ENCODE measurements at places on chromosomes 16 and 17.
A peak's percentile ranks its signal among the peaks of the same experiment; 100 is the strongest.

GRCh38 chr17:57577751-57578607 lies 167.1 kb downstream of the CCDC182 start:
- DNase-seq, result peak; percentile 61

- DNase-seq, result no peak
Observed at GRCh38 chr17:75241996-75242460, 19.4 kb downstream of the GGA3 start.

DNA sequence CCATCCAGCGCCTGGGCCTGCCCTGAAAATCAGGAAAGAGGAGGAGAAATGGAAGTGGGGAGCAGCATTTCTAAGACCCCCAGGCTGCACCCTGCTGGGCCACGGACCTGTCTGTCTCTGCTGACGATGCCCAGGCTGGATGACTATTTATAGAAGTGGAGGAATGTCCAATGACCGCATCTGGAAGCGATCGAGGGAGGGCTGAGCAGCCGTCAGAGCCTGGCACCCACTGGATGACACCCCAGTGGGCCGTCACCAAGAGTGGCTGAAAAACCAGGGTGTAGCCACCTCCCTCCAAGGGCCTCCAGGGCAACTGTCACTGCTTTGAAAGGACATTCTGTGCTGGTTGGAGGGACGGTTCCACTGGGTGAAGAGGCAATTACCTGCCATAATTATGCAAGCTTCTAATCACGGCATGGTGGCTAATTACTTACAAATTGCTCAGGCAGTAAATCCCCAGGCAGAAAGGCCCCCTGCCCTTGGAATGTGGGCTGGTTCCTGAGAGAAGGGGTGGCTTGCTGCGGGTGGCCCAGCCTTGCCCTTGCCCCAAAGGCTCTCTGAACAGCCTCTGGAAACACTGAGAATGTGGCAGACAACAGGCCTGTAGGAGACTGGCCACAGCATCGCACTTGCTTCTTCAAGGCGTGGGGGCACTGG lies 332.1 kb downstream of the C16orf95 start:
- DNase-seq, result no peak

DNA sequence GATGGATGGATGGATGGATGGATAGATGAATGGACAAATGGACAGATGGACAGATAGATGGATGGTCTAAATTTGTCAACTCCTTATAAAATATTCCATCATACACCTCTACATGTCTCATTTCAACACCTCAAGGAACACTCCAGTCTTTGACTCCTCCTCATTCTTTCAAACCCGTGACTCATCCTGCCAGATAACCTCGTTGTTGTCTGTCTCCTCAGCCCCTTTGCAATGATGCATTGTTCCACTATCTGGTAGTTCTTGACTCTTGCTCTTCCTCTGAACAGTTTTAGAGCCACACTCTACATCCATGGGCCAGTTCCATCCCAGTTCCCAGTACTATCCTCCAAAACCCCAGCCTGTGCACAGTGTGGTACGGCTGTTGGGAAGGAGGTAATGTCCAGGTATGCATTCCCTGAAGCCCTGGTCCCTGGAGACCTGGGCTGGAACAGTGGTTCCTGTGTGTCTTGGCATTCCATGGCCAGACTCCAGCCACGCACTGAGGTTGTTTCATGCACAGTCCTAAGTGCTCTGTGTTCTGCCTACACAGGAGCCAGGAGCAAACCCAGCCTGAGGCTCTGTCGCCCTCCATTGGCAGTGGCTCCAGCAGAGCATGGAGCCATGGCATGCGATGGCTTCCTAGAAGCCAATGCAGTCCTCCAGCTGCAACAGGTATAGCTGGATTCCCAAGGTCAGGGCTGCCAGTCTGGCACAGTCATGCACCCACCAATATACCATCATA lies 105.7 kb downstream of the C17orf67 start:
- DNase-seq, result no peak

DNA sequence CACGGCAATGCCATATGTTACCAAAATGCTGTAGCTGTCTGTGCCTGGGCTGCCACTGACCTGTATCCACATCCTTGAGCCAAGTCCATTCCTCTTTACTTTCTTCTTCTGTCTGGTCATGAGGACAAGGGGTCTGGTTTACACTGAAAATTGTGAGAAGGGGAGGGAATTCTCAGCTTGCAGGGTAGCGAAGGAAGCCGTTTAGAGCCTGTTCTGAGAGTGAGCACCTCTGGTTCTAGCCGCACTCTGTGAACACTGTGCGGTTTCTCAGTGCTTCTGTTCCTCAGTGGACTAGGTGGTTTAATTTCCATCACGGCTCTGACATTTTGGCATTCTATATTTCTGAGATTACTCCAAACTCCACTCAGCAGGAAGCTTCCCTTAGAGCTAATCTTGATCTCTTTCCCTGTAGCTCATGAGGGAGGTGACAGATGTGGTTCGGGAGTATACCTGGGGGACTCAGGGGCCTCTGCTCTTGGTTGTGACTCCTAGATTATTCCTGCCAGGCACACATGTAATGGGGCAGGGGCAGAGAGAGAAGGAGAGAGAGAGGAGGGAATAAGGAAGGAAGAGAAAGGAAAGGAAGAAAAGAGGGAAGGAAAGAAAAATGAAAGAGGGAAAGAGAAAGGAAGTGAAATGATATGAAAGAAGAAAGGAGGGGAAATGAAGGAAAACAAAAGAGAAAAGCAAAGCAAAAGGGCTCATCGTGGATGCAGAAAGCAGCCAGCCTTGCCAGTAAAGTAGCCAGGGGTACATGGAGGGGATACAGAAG lies 14.2 kb upstream of the TBX21 start:
- DNase-seq, result no peak

GRCh38 chr16:278863-279366 lies 1.5 kb upstream of the ARHGDIG start:
- peak; percentile 65 for DNase-seq

GRCh38 chr17:68127914-68128313 lies 92.4 kb downstream of the KPNA2 start:
- DNase-seq, result no peak

- DNase-seq, result no peak
Observed at GRCh38 chr17:13346996-13347762, 254.6 kb downstream of the HS3ST3A1 start.

- DNase-seq, result no peak
Observed at GRCh38 chr17:58339755-58340404, 11.3 kb upstream of the TSPOAP1 start.

GRCh38 chr16:25093208-25094061 lies 18.1 kb upstream of the LCMT1 start:
- no peak for DNase-seq

GRCh38 chr16:85428168-85428898 lies 184.8 kb upstream of the GSE1 start:
- DNase-seq, result peak; percentile 48

GRCh38 chr16:72262711-72263110 lies 90.8 kb upstream of the PMFBP1 start:
- no peak for DNase-seq

GRCh38 chr17:80991645-80992076 lies at the start of gene CHMP6:
Gene CHMP6, plus strand, starts transcription at chr17:80991841. Its CDS starts 78 bp downstream, at chr17:80991919.
- peak; percentile 67 for DNase-seq

DNA sequence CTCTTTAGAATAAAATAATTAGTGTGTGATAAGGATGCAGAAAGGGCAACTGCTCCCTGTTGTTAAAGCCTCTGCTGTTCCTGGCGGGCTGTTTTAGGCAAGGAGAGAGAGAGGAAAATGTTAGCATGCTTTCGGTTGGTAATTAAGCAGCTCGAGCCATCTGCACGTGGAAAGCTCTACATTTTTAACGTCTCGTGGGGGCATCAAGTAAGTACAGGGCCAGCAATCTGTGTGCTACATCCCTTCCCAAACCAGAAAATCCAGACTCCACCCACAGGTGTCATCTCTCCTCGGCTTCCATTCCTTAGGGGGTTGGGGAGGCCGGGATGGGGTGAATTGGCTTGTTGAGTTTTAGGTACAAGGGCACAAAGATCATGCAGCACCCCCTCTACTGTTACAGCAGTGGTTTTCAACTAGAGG lies 62.4 kb upstream of the MARCHF10 start:
- DNase-seq, result peak; percentile 32

GRCh38 chr17:35998018-35998545 lies 3.3 kb downstream of the CCL15 start:
- no peak for DNase-seq

- no peak for DNase-seq
Observed at GRCh38 chr16:71201054-71201453, 29.5 kb downstream of the HYDIN start.

DNA sequence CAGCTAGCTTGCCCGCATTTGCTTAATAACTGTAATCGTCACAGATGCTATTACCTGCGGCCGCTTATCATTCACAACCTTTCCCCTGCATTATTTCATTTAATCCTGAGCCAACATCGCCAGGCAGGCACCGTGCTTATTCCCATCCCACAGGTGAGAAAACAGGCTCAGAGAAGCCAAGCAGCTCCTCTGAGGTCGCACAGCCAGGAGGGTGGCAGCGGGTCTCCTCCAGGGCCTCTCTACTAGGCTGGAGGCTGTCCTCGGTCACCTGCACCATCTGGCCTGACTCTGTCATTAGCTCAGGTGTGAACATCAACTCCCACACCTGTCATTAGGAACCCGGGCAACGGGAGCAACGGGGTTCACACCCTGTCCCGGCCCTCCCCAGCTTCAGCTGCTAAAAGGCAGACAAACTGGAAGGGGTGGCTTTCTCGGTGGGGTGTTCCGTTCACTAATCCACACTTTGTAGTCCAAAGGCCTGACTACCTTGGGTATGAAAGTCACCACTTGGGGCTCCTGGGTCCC lies 3.0 kb downstream of the PPL start:
- DNase-seq, result no peak

DNA sequence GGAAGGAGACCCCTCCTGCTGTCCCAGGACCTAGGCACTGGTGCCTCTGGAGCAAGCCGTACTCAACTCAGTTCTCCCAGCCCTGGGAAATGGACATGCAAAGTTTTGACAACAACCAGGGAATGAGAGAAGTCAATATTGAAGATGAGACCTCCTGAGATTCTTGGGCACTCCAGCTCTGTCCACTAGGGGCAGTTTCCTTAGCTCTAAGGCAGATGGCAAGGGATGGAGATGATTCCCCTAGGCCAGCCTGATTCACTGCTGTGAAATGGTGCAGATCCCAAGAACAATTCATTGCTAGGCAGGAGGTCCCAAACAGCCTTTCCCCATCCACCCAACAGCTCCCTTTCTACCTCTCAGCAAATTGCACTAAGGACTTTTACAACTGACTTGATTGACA lies 20.5 kb upstream of the SDR42E2 start:
- no peak for DNase-seq

DNA sequence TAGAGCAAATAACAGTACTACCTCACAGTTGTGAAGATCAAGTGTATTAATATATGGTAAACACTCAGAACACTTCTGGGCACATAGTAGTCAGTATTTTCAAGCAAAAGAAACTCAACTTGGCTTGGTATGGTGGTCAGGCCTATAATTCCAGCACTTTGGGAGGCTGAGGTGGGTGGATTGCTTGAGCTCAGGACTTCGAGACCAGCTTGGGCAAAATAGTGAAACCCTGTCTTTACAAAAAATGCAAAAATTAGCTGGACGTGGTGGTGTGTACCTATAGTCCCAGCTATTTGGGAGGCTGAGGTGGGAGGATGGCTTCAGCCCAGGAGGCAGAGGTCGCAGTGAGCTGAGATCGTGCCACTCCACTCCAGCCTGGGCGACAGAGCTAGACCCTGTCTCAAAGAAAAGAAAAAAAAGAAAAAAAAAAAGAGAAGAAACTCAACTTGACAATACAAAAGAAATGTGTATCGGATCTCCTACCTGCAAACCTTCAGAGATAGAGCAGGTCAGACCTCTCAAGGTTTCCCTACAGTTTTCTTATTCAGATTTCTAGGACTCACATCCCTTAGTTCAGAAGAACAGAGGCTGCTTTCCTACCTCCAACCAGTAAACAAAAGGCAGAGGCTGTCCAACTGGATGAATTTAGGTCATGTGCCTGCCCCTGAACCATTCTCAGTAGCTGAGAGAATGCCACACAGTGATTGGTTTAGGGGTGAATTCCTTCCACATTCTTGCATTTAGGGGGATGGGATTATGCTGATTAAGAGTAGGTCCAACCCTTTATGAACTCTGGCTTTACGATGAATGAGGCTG lies 1.7 kb upstream of the KPNA2 start:
- DNase-seq, result no peak

GRCh38 chr16:782258-782657 lies 5.9 kb downstream of the RPUSD1 start:
- no peak for DNase-seq

DNA sequence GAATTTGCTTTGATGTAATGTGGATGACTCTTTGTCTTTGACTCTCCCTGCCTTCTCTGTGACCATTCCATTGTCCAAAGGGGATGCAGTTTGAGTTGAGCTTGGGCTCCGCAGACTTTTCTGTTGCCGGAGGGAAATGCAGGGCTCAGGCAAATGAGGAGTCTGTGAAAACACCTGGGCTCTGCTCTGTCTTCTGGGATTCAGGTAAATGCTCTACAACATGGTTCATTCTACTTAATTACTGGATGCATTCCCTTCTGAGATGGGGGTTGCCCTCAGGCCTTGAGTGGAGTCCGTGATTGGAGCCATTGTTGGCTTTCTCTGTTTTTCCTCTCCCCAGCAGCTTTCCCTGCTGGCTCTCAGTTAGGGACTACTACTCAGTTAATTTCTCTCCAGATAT lies 26.4 kb upstream of the SPNS2 start:
- DNase-seq, result no peak

GRCh38 chr17:50947782-50948543 lies 81.8 kb upstream of the TOB1 start:
- peak; percentile 18 for DNase-seq

- DNase-seq, result peak; percentile 42
Observed at GRCh38 chr16:583470-583814, 6.4 kb upstream of the RAB40C start.

DNA sequence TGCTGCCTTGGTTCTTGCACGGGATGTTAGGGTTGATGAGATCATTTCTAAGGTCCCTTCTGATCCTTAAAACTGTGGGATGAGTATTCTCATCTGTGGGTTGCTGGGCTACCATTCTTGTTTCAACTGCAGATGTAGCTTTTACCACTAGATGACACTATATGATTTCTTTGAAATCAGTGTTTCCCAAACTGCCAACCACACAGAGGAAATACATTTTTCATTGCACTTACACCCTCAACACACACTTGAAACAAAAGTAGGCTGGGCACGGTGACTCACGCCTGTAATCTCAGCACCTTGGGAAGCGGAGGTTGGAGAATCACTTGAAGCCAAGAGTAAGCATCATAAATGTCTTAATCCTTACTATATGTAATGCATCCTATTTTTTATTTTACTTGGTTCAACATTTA lies 15.3 kb downstream of the LCMT1 start:
- peak; percentile 15 for DNase-seq

DNA sequence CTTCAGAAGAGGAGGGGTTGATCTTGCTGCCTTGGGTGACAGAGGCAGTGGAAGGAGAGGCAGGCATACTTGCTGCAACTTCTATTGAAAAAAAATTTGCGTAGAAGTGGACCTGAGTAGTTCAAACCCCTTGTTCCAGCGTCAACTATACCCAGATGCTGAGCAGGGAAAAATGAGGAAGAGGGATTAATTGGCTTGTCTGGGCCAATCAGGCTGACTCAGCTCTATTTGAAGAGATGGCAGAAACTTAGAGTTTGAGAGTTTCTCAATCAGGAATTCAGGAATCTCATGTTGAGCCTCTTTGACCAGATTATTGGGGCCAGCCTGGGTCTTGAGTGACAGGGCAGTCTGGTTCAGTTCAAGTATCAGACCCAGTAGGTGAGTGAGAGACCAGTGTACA lies 17.6 kb downstream of the CASC3 start:
- no peak for DNase-seq

GRCh38 chr17:50637829-50638605 lies 3.3 kb downstream of the ABCC3 start:
- no peak for DNase-seq

Measured in NCI-H1436 (cell line).